ENCODE measurements at places on chromosomes 3 and 15.

DNA sequence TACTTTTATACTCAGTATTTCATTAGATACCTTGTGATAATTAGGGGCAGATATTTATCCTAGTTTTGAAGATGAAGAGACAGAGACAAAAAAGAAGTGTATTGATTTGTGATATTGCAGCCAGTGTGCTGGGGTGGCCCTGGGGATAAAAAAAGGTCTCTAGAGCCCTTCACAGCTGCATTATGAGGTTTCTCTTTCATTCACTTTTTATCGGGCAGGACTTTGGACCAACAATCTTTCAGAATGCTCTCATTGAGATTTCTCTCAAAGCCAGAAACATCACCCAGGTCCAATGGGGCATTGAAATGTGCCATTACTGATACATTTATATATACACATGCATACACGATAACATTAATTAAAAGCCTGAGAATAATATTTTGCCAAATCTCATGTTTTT, 20.5 kb upstream of the SELENOT start:
- no peak for DNase-seq

DNA sequence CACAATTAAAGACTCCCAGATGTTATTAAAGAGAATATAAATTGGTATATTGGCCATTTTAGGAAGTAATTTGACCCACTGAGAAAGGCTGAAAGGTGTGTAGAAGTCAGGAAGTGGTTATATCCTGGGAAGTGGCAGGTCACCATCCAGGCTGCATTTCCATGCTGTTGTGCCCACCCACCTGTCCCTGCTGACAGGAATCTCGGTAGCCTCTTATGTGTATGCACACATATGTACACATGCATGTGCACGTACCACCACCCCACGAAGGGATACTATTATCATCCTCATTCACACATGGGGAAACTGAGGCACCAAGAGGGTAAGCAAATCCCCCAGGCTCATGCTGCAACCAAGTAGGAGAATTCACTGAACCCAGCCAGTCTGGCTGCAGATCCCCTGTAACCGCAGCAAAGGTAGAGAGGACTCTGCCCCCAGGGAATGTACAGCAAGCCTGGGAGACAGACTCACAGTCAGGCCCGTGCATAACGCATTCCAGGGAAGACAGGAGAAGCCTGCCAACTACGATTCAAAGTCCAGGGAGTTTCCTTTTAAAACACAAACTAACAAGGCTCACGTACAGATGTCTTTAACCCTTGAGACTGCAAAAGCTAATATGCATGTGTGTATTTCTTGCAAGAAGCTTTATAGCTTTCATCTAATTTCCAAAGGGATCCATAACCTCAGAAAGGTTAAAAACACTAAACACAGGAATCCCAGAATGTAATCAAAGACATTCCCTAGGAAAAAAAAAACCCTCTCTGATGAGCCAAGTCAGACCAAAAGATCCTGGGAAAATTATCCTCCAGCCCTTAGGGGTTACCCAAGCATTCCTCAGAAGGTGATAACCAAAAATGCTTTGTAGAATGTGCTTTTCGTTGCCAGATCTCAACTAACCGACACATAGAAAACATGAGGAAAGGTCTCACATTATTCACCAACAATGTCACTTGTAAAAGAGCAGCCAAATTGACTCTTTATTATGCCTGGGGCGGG, 129.6 kb downstream of the ADAMTS17 start:
- no peak for DNase-seq

GRCh38 chr3:155035553-155035952, 44.6 kb upstream of the MME start:
- DNase-seq: no peak

DNA sequence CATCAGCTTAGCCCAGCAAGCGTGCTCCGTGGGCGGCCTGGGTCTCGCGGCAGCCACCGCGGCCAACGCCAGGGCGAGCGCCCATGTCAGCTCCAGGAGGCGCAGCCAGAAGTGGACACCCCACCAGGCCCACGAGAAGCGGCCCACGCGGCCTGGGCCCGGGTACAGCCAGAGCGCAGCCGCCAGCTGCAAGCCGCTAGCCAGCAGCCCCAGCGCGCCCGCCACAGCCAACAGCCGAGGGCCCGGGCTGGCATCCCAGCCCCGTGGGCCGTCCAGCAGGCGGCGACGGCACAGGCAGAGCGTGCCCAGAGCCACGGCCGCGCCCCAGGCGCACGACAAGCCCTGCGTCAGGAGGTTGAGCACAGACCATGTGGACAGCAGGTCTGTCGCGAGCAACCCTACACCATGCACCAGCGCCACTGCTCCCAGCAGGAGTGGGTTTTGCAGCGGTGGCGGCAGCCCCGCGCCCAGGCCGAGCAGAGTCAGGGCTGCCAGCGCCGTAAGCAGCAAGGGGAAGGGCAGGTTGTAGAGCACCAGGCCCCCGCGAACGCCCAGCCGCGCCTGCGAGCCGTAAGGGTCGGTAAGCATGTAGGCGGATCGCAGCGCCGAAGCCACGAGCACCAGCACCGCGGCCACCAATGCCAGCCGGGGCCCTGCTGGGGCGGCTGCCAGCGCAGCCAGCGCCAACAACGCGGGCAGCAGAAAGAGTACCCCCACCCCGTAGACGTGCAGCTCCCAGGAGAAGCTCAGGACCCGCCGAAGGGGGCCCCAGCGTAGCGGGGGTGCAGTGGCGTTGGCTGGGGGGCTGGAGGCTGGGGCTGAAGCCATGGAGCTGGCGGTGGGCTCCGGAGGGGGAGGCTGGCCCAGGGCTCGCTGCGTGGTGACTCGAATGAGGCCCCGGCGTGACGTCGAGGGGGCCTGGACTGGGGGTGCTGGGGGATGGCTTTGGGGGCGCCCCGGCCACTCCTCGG, 4.9 kb downstream of the PRRT3 start:
- DNase-seq: no peak

DNA sequence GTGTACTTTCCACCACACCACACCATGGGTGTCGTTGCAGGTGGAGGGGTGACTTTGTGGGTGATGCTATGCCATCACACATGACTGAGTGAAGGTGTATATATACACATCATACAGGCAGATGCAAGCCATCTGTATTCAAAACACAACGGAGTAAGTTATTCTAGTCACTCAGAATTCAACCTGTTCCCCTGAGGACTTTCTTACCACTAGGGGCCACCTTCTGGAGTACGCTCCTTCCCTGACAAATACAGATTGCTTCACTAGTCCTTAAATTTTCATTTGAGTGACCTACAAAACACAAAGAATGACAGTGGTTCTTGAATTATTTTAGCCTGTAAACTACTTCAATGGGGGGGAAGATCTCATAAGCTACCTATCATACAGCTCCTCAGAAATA, 52.8 kb upstream of the NTRK3 start:
- no peak for DNase-seq

DNA sequence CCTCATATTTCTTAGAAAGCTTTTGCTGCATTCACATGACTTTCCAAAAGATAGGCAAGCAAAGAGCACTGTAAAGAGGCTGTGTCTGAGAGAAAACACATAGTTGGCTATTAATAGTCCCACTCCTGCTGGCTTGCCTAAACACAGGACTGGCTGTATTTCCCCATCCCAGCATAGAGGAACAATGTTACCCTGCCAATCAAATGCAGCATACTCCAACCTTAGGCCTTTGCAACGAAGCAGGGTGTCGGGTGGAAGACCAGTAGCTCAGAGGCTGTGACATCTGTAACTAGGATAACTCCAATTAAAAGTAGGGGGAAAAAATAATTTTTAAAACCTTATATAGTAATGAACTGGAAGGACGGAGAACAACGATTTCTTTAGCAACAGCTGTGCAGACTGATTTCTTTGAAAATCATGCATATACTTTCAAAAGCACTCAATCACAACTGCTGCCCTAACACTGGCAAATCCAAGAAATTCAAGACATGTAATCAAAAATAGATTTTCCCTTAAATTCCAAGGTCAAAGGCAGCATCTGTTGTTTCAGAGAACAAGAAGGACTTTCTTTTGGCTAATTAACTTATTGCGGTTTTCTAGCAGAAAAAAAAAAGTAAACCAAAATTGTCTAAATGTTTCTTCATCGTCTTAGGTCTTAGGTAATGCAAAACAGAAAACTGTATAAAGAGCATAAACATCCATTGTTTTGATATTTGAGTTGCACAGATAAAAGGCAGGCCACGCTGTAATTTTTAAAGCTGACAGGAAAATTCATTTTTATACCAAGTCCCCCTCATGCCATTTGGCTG, 139.3 kb downstream of the TNIK start:
- DNase-seq: no peak

- DNase-seq: no peak
Observed at GRCh38 chr3:99434190-99434589, 204.2 kb upstream of the COL8A1 start.

GRCh38 chr3:37558580-37558979, 303.1 kb upstream of the CTDSPL start:
- DNase-seq: no peak

DNA sequence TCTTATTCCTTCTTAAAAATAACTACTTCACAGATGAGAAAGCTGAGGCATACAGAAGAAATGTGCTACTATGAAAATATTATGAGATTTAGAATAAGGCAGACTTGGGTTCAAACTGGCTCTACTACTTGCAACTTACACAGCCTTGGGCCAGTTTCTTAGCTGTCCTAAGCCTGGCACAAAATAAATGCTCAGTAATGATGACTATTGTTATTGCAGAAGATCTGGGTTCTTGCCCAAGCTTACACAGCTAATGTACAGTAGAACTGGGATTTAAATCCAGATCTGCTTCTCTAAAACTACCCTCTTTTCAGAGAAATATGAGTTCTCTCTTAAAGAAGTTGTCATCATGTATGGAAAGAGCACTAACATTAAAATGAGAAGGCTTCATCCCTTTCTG, 228.2 kb upstream of the TPRG1 start:
- no peak for DNase-seq

GRCh38 chr3:83063446-83063845, 1302.0 kb upstream of the GBE1 start:
- no peak for DNase-seq

DNA sequence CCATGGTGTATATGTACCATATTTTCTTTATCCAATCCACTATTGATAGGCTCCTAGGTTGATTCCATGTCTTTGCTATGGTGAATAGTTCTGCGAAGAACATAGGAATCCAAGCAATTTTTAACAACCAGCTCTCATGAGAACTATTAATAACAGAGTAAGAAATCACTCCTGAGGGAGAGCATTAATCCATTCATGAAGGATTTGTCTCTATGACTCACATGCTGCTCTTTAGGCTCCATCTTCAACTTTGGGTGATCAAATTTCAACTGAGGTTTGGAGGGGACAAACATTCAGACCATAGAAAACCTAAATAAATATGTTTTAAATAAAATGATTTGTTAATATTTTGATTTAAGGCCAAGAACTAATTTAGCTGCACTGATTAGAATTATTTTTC, 147.4 kb downstream of the NSUN3 start:
- no peak for DNase-seq

All from forelimb muscle (tissue), 1 donor.